ENCODE measurements at places on chromosomes 1 and 21.

DNA sequence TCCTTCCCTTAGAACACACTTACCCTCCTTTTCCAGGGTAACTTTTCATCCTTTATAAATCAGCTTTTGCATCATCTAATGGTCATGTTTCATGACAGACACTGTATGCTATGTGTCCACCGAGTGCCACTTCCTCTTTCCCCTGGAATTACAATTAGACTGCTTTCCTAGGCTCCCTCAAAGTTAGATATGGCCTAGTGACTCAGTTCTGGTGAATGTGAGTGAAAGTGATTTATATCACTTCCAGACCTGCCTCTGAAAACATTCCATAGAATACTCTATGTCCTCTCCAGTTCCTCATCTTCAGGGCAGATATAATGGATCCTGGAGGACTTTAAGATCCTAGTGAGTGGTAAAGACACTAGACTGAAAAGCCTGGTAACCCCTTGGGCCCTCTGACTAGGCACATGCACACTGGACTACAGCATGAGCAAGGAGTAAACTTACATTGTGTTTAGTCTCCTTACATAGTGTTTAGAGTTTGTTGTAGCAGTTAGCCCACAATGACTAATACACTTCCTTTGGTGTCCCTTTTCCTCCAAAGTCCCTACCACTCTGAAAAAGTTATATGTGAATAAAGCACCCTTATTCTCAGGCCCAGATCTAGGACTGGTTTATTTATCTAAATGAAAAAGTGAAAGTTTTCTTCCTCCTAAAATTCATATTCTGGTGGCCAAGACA is 59.3 kb downstream of the GPR88 start:
- DNase-seq = no peak

DNA sequence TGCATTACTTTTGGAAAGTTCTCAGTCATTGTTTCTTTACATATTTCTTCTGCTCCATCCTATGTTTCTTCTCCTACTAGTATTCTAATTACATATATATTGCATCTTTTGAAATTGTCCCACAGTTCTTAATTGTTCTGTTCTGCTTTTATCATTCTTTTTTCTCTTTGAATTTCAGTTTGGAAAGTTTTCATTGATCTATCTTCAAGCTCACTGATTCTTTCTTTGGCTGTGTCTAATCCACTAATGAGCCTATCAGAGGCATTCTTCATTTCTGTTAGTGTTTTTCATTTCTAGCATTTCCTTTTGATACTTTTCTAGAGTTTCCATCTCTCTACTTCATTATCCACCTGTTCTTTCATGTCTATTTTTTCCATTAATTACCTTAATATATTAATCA is 159.0 kb upstream of the KCNJ15 start:
- DNase-seq = no peak

- DNase-seq = no peak
Observed at GRCh38 chr21:37276377-37276776, 9.2 kb upstream of the VPS26C start.

- DNase-seq = no peak
Observed at GRCh38 chr1:99702221-99702620, 56.3 kb downstream of the PALMD start.

DNA sequence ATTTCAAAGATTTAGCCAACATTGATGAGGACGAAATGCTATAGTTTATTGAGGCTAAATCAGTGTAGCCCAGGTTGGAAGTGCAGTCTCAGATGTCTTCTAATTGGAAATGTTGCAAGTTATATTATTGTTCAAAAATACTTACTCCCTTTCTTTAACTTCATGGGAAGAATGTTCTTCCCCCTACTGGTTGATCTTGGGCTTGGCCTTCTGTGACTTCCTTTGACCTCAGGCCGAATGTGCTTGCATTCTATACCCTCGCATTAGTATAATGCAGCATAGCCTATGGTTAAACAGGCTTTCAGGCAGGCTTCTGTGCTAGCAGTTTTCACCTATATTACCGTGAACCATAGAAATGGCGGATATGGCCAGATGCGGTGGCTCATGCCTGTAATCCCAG is 77.3 kb downstream of the RPE65 start:
- no peak for DNase-seq

DNA sequence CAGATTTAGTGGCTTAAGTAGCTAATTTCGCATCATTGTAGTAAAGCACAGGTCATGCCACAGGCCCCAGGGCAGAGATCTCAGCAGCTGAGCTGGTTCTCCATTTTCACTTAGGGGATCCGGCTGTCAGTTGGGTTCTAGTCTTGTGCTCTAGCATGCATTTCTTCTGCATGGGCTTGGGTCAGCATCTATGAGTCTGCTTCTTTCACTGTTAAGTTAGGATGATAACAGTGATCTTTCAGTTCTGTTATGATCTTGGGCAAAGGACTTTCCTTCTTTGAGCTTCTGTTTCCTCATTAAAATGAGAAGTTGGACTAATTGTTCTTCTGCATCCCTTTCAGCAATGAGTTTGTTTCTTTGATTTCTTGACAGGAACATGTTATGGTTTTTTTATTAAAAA is 123.6 kb upstream of the DNAH14 start:
- DNase-seq = no peak

DNA sequence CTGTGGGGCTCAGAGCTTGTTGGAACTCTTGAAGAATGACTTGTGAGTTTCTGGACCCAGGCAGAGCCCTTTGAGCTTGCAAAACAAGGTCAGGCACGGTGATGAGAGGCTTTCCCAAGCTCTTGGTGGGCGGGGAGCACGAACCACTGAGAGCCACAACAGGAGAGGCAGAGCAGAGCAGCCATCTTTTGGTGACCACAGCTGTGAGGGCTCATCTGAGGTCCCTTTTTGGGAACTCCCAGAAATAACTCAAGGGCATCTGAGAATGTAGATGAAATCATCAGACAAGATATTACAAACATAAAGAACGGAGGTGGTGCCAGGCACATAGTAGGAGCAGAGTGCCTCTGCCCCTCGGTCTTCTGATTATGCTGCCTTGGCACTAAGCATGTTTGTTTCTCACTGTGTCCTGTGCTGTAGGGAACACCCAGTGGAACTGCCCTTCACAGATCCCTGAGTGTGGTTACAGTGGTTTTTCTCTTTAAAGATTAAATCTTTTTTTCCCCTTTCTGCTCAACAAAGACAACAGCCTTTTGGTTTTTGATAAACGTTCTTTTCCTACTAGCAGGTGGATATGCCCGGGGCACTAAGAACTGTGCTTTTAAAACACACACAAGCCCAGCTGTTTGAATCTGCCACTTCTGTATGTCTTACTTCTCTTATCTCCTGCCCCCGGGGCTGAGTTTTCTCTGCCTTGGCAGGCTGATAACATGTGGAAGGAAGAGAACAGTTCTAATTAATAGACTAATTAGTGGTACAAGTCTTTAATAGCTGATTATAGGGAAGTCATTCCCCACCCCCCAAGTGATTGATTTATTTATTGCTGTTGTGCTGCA is 37.7 kb downstream of the CD34 start:
- DNase-seq = no peak

- DNase-seq = peak; percentile 49
Observed at GRCh38 chr1:35929730-35930592, 944 bp upstream of the AGO3 start.

- no peak for DNase-seq
Observed at GRCh38 chr1:52127181-52128180, 14.4 kb upstream of the ZFYVE9 start.

DNA sequence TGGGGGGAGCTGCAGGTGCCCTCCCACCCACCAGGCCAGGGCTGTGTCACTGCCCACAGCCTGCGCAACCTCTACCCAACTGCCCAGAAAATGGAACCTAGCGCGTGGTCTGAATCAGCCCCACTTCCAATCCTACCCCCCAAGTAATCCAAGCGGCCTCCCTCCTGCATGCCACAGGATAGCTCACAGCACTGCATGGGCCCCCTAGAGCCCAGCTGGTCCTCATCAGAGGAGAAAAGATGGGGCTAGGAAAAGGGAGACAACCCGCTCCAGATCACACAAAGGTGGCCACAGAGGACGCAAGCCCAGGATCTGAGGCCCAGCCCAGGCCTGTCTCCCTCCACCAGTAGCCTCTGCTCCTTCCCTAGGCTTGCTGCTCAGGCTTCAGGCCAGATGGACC is 6.2 kb downstream of the ADGRB2 start:
- no peak for DNase-seq

- no peak for DNase-seq
Observed at GRCh38 chr1:147622731-147623130, 47.6 kb downstream of the ACP6 start.

DNA sequence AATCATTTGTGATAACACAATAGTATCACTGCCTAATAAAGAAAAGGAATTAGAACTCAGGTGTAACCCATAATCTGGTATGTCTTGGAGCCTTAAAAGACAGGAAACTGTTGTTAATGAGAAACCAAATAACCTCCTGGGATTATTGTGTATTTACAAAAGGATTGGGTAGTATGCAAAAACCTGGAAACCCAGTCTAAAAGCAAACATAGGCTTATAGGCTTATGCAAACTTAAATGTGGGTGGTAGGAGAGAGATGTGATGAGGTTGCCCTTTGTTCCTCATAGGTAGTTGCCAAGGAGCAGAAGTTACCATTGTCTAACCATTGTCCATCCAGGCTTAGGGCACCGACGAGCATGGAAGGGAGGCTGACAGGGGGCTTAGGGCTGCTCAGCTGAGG is 165.8 kb downstream of the AK5 start:
- DNase-seq = no peak

DNA sequence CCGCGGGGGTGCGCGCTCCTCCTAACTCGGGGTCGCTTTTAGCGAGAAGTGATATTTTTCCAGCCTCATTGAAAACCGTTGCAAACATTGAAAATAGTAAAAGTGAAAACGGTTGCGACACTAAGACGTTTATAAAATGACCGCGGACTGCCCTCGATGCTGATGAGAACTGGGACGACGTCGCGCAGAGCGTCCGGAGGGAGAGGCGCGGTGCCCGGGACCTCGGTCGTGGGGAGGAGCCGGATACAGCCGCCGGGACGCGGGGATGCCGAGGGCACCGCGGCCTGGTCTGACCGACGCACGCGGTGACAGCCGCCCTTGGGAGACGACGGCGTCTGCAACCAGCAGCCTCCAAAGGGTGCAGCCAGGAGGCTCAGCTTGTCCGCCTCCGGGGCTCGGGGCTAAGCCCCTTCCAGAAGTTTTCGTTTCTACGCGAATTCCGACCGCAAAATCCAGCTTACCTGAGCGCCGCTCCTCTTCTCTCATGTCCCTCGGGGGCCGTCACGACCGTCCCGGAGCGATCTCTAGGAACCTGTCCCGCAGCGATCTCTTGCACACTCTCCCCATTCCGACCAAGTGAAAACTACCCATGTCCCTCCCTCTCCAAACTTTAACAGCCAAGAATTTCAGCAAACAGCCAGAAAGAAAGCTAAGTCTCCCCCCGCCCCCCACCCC is 144.4 kb upstream of the ETS2 start:
- peak; percentile 81 for DNase-seq

- DNase-seq = no peak
Observed at GRCh38 chr21:14072761-14073535, 137.8 kb downstream of the LIPI start.

GRCh38 chr1:67441183-67441582 is 11.0 kb upstream of the SERBP1 start:
- DNase-seq = peak; percentile 56

GRCh38 chr1:65148548-65149350 is 746 bp downstream of the AK4 start:
- DNase-seq = peak; percentile 86

GRCh38 chr1:203284411-203285123 is 20.8 kb upstream of the BTG2 start:
- no peak for DNase-seq

GRCh38 chr1:174000371-174000770 is 21.8 kb downstream of the RC3H1 start:
- DNase-seq = no peak

- DNase-seq = no peak
Observed at GRCh38 chr1:178168536-178168935, 74.6 kb downstream of the RASAL2 start.

DNA sequence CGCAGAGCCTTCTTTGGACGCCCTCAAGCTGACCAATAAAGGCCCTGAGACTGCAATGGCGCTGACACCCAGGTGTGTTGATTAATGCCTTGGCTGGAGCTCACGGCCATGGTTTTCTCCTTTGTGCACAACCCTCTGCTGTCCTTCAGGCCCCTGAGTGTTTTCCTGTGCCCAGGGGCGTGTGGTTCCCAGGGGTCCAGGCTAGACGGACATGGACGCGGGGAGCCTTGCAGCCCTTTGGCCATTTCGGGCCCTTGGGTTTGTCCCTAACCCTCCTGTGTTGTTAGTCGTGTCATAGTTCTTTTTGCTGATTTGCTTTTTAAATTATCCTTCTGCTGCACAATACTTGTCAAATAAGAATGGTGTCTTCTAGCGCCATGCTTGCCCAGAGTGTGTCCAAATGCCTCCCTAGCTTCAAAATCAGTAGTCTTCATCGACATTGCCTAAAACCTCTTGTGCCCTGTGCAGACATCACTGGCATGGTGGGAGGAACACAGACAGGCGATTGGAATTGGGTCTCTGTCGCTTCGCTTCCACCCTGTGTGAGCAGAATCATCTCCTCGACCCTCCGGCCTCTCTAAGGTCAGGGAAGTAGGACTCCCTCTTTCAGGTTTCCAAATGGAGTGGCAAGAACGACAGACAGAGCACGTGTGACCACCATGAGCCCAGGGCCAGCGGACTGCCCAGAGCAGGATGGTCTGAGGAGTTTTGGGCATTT is 1.9 kb downstream of the KRTAP10-4 start:
- DNase-seq = no peak

GRCh38 chr1:1112237-1112985 is 3.5 kb downstream of the C1orf159 start:
- DNase-seq = no peak

DNA sequence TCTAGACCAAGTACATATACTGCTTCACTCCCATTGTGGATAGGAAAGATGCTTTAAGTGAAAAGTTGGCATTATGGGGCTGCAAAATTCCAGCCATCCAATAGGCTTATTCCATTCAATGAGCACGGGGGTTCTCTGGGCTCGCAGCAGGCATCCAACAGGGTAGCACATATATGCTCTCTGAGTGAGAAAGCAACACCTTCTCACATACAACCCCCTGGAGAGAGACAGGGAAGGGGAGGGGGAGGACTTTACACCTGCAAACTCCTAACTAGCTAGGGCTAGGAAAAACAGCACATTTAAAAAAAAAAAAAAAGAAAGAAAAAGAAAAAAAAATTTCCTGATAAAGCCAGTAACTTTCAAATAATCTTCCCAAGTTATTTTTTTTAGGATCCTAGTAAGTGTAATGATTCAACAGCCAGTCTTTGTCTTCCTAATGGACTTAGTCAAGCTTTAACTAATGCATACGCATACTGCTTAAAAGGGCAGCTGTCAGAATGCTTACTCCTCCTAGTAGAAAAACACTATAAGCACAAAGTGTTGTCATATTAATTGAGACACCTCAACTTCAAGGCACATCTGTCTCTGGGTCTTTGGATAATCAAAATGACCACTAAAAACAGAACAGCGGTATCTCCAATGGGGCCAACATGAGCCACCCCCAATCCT is 18.7 kb downstream of the PSMB2 start:
- DNase-seq = no peak

- DNase-seq = no peak
Observed at GRCh38 chr1:164651351-164651951, 92.5 kb downstream of the PBX1 start.

GRCh38 chr1:9111957-9112356 is 16.9 kb downstream of the GPR157 start:
- no peak for DNase-seq
